T-helper 17 cell (primary cell): ENCODE measurements at places on chromosomes 16 and 17. TPM values are rescaled to one million over a fixed set of nuclear protein-coding genes. Genes with fewer than 3 reads are reported as not detected.

DECR2 gene
- total RNA-seq = 9.0 TPM

ADAM11 gene
- total RNA-seq = 0.40 TPM

LUC7L3 gene
- 129 TPM for total RNA-seq

CAMKK1 gene
- total RNA-seq = 5.9 TPM

FOXC2 gene
- not detected for total RNA-seq

AANAT gene
- not detected for total RNA-seq

SLC5A2 gene
- 2.8 TPM for total RNA-seq

EVPL gene
- total RNA-seq = 0.68 TPM

ESRP2 gene
- total RNA-seq = 0.10 TPM

SDK2 gene
- total RNA-seq = 1.4 TPM

DNA sequence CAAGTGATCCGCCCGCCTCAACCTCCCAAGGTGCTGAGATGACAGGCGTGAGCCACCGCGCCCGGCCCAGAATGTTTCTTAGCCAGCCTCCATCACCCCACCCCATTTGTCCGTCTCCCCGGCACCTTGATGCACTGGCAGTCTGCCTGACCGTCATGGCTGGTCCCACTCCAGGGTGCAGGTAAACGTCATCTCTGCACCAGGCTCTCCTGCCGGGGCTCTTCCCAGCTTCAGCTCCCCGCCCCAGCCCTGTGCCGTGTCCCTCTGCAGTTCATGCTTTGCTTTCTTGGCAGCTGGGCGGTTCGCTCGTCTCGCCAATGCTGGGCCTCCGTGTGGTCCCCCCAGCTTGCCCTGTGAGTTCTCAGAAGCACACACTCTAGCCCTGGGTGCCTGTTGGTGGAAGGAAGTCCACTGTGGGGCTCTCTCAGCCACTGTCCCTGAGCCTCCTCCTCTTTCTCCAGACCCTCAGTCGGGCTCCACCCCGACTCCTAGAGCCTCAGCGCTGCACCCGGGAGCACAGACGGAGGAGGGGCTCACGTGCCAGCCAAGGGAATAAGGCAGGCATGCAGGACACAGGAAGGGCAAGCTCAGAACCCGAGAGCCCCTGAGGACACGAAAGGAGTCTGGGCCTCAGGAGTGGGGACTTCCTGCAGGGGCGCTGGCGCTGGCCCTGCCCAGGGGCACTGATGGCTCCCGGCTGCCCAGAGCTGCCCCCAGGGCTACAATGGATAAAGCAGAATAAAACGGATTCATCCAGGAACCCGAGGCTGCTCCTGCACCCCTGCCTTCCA lies 12.0 kb downstream of the HS3ST6 start:
- H3K27ac ChIP-seq = no peak overlapping the region
- no peaks in the 10 kb centered on the region for H3K36me3 ChIP-seq
- H3K27me3 ChIP-seq = peaks cover 30% of the 10 kb centered on the region
- H3K4me1 ChIP-seq = no peaks in the 10 kb centered on the region
- H3K4me3 ChIP-seq = no peak overlapping the region
- DNase-seq = no peak

- no peak for DNase-seq
- peaks cover 4% of the 10 kb centered on the region for H3K27me3 ChIP-seq
- no peak overlapping the region for H3K27ac ChIP-seq
- no peaks in the 10 kb centered on the region for H3K36me3 ChIP-seq
- H3K4me3 ChIP-seq = no peak overlapping the region
- H3K4me1 ChIP-seq = peaks cover 3% of the 10 kb centered on the region
Measured at GRCh38 chr16:73016488-73016830, 31.5 kb downstream of the ZFHX3 start.

GRCh38 chr17:71455219-71455618 lies 665.6 kb upstream of the SOX9 start:
- no peaks in the 10 kb centered on the region for H3K36me3 ChIP-seq
- no peak for DNase-seq
- H3K4me1 ChIP-seq = no peaks in the 10 kb centered on the region
- H3K27me3 ChIP-seq = no peaks in the 10 kb centered on the region

- no peaks in the 10 kb centered on the region for H3K36me3 ChIP-seq
- H3K27me3 ChIP-seq = no peaks in the 10 kb centered on the region
- no peak for DNase-seq
- no peak overlapping the region for H3K4me3 ChIP-seq
Measured at GRCh38 chr17:4469552-4469951, 29.1 kb upstream of the SPNS2 start.

GRCh38 chr17:13073018-13073417 lies 55.2 kb upstream of the ELAC2 start:
- H3K27me3 ChIP-seq = peaks cover 36% of the 10 kb centered on the region
- DNase-seq = no peak
- no peaks in the 10 kb centered on the region for H3K4me1 ChIP-seq
- no peak overlapping the region for H3K4me3 ChIP-seq
- H3K36me3 ChIP-seq = peaks cover 3% of the 10 kb centered on the region

DNA sequence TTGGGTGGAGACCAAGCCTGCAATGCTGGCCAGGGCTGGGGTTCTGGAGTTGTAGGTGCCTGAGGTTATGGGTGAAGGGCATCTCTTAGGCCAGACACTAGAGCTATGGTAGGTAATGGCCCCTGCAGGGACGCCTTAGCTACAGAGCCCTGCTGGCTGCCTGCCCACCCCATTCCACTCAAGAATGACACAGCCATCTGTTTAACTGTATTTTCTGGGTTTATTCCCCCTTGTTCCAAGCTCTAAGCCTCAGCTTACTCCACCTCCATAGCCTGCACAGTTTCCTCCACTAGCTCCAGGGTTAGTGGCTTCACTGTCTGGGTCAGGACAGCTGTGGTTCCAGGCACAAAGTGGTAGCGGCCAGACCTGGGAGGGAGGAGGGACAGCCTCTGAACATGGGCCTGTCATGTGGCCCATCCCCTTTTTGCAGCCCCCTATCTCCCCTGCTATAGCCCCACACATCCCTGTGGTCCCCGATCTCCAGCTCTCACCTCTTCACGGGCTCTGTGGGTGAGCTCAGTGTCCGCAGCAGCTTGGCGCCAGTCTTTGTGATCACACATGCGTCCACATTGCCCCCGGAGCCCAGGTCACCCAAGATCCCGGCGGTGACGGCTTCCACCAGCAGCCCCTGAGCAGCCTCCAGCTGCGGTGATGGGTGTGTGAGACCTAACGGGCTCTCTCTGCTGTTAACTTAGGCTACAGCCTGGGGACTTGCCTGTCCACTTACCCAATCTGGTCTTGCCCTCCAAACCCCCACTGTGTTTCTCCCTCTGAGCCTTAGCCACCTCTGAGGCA lies 2.1 kb downstream of the PSMB10 start:
- H3K4me3 ChIP-seq = no peak overlapping the region
- no peaks in the 10 kb centered on the region for H3K27me3 ChIP-seq
- peaks cover 7% of the 10 kb centered on the region for H3K36me3 ChIP-seq
- peak overlapping the region; percentile 96 for H3K27ac ChIP-seq
- peaks cover 19% of the 10 kb centered on the region for H3K4me1 ChIP-seq

DNA sequence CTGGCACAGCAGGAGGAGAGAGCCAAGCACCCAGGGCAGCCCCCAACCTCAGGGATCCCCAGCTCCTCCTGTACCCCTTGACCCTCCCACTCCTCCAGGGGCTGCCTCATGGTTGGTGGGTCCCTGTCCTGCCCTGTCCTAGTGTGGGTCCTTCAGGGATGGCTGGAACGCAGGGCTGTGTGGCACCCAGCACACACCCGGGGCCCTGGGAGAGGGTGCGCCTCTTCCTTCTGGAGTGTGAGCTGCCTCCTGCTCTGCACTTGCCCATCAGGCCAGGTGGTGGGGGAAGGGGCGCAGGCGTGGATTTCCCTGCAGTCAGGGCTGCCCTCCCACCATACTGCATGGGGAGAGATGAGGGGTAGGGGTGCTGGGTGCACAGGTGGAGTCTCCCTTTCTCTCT lies 42.6 kb downstream of the SOCS1 start:
- H3K27me3 ChIP-seq = no peaks in the 10 kb centered on the region
- no peak for DNase-seq
- no peak overlapping the region for H3K27ac ChIP-seq
- H3K4me3 ChIP-seq = no peak overlapping the region

DNA sequence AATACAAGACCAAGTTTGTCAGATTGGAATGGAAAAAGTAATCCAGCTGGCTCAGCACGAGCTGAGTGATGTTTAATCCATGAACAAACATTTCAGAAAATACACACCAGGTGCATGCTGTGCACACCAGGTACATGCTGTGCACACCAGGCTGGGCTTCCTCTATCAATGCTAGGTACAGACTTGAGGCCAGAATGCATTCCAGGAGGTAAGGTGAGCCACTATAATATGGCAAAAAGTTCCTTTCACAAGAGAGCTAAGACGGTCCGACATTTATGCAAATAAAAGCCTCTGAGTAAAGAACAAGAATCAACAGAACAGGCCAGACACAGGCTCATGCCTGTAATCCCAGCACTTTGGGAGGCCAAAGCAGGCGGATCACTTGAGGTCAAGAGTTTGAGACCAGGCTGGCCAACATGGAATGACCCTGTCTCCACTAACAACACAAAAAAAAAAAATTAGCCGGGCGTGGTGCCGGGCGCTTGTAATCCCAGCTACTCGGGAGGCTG lies 128.2 kb downstream of the ZNF778 start:
- H3K4me1 ChIP-seq = peaks cover 67% of the 10 kb centered on the region
- H3K36me3 ChIP-seq = no peaks in the 10 kb centered on the region
- H3K4me3 ChIP-seq = no peak overlapping the region
- DNase-seq = no peak
- H3K27ac ChIP-seq = peak overlapping the region; percentile 87

DNA sequence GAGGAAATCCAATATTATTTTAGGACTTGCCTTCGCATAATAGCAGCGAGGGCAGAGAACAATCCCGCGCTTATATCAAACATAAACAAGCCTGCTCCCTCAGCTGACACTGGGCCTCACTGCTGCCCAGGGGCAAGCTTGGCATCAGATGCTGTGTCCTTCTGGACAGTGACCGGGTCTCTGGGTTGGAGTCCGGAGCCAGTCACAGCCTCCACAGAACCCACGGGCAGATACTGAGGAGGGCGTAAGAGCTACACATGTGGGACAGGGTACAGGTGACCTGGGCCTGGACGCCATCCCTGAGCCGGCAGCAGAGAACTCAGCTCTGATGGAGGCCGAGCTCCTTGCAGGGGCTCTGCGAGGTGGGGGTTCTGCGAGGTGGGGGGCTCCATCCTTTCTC lies 14.7 kb upstream of the ZNF469 start:
- no peak for DNase-seq
- no peaks in the 10 kb centered on the region for H3K36me3 ChIP-seq
- H3K4me1 ChIP-seq = no peaks in the 10 kb centered on the region

GRCh38 chr16:31297496-31297895 lies 37.7 kb downstream of the ITGAM start:
- no peak for DNase-seq
- peaks cover under 1% of the 10 kb centered on the region for H3K27me3 ChIP-seq
- H3K4me3 ChIP-seq = no peak overlapping the region
- no peaks in the 10 kb centered on the region for H3K36me3 ChIP-seq

DNA sequence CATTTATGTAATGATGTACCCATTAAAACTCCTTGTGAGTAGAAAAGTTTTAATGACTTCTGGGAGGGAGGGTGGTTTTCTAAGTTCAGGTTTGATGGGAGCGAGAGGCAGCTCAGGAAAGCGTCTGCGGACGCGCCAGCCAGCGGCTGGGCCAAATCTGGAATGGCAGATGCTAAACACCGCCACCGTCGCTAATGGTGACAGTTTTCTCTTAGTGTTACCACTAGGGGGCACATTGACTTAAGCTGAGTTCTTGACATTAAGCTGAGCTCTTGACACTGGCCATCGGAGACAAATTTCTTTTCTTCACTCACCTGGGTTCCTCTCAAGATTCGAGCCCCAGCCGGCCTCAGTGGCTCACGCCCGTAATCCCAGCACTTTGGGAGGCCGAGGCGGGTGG lies 6.7 kb downstream of the TRPV1 start:
- DNase-seq = no peak
- H3K36me3 ChIP-seq = no peaks in the 10 kb centered on the region
- H3K4me1 ChIP-seq = peaks cover 6% of the 10 kb centered on the region

- H3K4me1 ChIP-seq = no peaks in the 10 kb centered on the region
- no peaks in the 10 kb centered on the region for H3K27me3 ChIP-seq
- H3K36me3 ChIP-seq = no peaks in the 10 kb centered on the region
- peak overlapping the region; percentile 19 for H3K27ac ChIP-seq
- no peak for DNase-seq
- H3K4me3 ChIP-seq = peak overlapping the region; percentile 8
Measured at GRCh38 chr16:89187032-89187769, 13.1 kb downstream of the SLC22A31 start.

- no peak overlapping the region for H3K4me3 ChIP-seq
- H3K36me3 ChIP-seq = peaks cover 7% of the 10 kb centered on the region
- peaks cover 18% of the 10 kb centered on the region for H3K4me1 ChIP-seq
- no peak overlapping the region for H3K27ac ChIP-seq
Measured at GRCh38 chr17:32763855-32764439, 113.0 kb downstream of the MYO1D start.

GRCh38 chr17:71395901-71396300 lies 724.9 kb upstream of the SOX9 start:
- no peaks in the 10 kb centered on the region for H3K4me1 ChIP-seq
- no peaks in the 10 kb centered on the region for H3K36me3 ChIP-seq
- no peaks in the 10 kb centered on the region for H3K27me3 ChIP-seq
- H3K27ac ChIP-seq = no peak overlapping the region

DNA sequence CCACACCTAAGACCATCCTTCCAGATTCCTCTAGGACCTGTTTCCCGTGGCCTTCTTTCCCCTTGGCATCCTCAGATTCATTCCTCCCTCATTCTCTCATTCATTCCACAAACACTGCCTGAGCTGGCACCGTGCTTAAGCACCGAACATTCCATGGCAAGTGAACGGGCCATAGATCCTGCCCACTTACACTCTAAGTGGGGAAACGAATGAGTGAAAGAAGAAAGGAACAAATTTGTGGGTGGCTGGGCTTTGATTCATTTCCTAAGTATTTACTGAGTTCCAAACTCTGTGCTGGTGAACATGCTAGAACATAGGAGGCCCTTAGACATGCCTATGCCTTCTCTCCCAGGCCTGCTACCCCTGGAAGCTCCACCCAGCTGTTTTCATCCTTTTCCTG lies 30.0 kb downstream of the SRCIN1 start:
- peaks cover 83% of the 10 kb centered on the region for H3K27me3 ChIP-seq
- no peak for DNase-seq
- H3K4me3 ChIP-seq = no peak overlapping the region
- H3K36me3 ChIP-seq = peaks cover 18% of the 10 kb centered on the region
- peaks cover 26% of the 10 kb centered on the region for H3K4me1 ChIP-seq
- H3K27ac ChIP-seq = no peak overlapping the region

GRCh38 chr16:85557083-85557970 lies 55.8 kb upstream of the GSE1 start:
- H3K27me3 ChIP-seq = no peaks in the 10 kb centered on the region
- peaks cover 36% of the 10 kb centered on the region for H3K4me1 ChIP-seq
- peak overlapping the region; percentile 96 for H3K4me3 ChIP-seq

DNA sequence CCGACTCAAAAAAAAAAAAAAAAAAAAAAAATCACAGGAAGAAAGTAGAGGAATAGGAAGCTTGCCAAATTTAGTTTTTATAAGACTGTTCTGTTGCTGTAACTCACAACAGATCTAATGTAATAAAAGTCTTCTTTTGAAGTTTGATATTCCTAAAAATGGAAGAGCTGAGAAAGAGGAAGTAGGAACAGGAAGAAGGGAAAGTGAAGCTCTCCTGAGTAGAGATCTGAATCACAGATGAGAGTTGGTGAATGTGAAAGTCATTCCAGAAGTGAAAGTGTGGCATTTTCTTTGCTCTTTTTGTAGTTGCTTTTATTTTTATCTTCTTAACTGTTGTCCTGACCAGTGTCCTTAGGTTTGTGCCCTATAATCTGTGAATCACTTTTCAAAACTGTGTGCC lies 2.1 kb downstream of the NMT1 start:
- H3K4me3 ChIP-seq = peak overlapping the region; percentile 50
- no peaks in the 10 kb centered on the region for H3K36me3 ChIP-seq
- H3K27ac ChIP-seq = no peak overlapping the region
- no peak for DNase-seq
- H3K4me1 ChIP-seq = peaks cover 16% of the 10 kb centered on the region
- no peaks in the 10 kb centered on the region for H3K27me3 ChIP-seq

GRCh38 chr17:81534157-81535006 lies 6.2 kb downstream of the FSCN2 start:
- no peak overlapping the region for H3K27ac ChIP-seq
- no peaks in the 10 kb centered on the region for H3K36me3 ChIP-seq
- peaks cover 6% of the 10 kb centered on the region for H3K27me3 ChIP-seq
- H3K4me3 ChIP-seq = no peak overlapping the region
- H3K4me1 ChIP-seq = peaks cover 2% of the 10 kb centered on the region
